RWPE1 (cell line): ENCODE measurements at places on chromosomes 6 and 20.

- no peak for DNase-seq
Observed at GRCh38 chr6:113340371-113340770, 516.8 kb upstream of the MARCKS start.

DNA sequence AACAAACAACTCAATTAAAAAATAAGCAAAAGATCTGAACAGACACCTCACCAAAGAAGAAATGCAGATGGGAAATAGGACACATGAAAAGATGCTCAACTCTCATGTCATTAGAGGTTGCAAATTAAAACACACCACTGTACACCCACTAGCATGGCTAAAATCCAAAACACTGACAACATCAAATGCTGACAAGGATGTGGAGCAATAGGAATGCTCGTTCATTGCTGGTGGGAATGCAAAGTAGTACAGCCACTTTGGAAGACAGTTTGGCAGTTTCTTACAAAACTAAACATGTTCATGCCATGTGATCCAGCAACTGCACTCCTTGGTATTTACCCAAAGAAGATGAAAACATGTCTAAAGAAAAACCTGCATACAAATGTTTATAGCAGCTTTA, 47.2 kb downstream of the CDK19 start:
- no peak for DNase-seq

DNA sequence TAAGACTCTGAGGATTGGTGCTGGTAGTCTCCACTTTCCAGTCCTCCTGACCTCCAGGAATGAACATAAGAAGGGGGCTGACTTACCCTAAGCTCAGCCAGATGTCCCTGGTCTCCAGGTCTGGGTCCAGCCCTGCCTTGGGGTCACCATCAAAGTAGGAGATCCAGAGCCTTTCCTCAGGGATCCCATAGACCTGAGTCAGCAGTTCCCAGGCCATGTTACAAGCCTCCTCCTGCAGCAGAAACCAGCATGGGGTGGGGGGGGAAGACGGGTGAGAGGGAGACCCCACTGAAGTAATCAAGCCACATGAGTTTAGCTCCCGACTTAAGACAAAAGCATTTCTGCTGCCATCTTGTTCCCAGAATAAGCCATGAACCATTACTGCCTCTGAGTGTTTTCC, 1.8 kb downstream of the AARS2 start:
- no peak for DNase-seq

DNA sequence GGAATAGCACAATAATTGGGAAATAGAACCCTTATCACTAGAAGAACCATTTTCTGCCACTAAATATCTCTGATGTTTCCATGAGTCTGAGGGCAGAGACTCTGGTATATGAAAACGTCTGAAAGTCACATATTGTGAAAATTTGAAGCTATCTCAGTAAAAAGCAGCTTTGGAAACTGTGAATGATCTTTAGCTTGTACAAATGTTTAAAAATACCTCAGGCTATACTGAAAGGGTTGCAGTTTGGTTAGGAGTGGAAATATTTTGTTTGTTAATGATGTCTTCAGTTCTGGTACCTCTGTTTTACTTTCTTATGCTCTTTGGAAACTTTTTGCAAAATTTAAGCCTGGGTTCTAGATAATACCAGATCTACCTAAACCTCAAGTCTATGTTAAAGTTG, 135.0 kb downstream of the SLC16A10 start:
- DNase-seq = no peak

- DNase-seq = no peak
Observed at GRCh38 chr6:150536835-150537234, 62.9 kb upstream of the PLEKHG1 start.

GRCh38 chr6:35581633-35582032, 68.9 kb upstream of the TULP1 start:
- no peak for DNase-seq

GRCh38 chr6:134451529-134451928, 133.6 kb upstream of the SGK1 start:
- no peak for DNase-seq

GRCh38 chr6:45483021-45483420, 105.3 kb upstream of the SUPT3H start:
- DNase-seq = no peak

GRCh38 chr6:166365806-166366205, 16.9 kb downstream of the MPC1 start:
- DNase-seq = no peak

GRCh38 chr6:45730232-45730631, 285.4 kb downstream of the CLIC5 start:
- no peak for DNase-seq

GRCh38 chr20:48758206-48758820, 69.5 kb downstream of the PREX1 start:
- no peak for DNase-seq

DNA sequence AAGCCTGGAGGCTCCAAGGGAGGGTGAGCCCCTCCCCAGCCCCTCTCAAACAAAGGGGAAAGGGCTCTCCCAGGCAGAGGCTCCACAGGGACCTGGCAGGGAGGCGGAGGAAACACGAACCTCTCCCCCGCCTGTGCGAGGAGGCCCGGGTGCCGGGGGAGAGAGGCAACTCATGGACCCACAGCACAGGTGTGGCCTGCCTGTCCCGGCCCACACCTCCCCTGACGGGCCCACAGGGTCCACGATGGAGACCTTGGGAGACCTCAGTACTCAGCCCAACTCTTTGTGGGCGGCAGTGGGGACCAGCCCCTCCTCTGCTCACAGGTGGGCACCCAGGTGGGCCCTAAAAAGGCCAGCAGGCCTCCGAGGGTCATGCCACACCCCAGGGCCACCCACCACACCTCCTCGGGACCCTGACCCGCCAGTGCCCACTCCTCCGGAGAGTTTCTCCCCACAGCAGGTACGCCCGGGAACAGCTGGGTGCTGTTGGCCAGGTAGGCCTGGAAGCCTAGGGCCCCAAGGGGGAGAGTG, 12.2 kb downstream of the LAMA5 start:
- no peak for DNase-seq

GRCh38 chr6:13396241-13396792, 68.0 kb upstream of the TBC1D7 start:
- no peak for DNase-seq

- peak; percentile 85 for DNase-seq
Observed at GRCh38 chr6:17032988-17033634, 68.7 kb upstream of the STMND1 start.
